GF-D8 (cell line): ENCODE measurements at places on chromosomes 16 and 17.
A peak's percentile ranks its signal among the peaks of the same experiment; 100 is the strongest.

DNA sequence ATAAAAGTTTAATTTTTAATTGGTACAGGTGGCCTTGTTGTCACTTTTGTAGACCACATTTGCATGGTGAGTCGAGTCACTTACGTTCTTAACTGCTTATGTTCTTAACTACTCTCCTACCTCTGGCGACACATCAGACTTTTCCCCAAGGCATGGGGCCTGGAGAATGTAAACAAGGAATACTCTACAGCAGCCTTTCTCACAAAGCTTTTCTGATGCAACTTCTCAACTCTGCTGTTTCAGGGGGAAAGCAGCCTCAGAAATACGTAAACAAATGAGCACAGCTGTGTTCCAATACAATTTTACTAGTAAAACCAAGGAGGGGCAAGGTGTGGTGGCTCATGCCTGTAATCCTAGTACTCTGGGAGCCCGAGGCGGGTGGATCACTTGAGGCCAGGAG is 6.9 kb downstream of the KARS1 start:
- DNase-seq, result no peak

DNA sequence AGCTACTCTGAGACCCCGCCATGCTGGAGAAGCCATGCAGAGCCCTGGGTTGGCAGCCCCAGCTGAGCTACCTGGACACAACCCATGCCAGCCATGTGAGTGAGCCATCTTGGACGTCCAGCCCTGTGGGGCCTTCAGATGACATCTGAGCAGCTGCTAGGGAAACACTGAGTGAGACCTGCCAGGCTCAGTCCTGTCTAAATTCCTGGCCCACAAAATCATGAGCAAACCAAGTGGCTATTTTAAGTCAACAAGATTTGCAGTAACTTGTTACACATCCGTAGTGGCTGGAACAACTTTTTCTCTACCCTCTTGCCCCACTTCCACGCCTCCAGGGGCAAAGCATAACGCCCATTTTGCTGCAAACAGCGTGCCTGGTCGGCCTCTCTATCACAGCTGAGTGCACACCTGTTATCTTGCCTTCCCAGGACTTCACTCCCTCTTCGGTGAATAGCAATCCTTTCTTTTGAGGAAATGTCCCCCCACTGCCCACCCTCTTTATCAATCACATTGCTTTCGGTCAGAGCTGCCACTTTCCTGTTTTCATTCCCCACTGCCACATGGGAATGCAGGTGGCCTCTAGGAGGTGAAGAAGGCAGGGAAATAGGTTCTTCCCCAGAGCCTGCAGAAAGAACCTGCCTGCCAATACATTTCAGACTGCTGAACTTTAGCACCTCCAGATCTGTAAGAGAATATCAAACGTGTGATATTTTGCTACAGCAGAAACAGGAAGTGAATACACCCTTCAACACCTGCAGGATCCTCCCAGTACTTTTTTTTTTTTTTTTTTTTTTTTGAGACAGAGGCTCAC is 7.4 kb upstream of the SCIMP start:
- DNase-seq, result no peak

DNA sequence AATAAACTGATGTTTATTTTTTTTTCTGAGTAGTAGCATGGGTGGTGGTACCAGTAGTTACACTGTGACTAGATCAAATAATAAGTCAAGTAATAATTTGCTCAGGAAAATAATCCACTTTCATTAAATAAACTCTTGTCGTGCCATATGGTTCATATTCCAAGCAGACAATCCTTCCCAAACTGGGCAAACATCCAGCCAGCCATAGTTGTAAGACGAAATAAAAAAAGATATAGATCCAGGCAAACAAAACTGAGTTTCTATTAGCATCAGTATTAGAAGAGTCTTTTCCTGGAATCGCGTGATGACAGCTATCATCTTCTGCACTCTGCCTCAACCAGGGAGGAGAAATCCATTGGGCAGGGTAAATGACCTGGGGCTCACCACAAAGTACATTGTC is 508.4 kb upstream of the GOT2 start:
- no peak for DNase-seq

DNA sequence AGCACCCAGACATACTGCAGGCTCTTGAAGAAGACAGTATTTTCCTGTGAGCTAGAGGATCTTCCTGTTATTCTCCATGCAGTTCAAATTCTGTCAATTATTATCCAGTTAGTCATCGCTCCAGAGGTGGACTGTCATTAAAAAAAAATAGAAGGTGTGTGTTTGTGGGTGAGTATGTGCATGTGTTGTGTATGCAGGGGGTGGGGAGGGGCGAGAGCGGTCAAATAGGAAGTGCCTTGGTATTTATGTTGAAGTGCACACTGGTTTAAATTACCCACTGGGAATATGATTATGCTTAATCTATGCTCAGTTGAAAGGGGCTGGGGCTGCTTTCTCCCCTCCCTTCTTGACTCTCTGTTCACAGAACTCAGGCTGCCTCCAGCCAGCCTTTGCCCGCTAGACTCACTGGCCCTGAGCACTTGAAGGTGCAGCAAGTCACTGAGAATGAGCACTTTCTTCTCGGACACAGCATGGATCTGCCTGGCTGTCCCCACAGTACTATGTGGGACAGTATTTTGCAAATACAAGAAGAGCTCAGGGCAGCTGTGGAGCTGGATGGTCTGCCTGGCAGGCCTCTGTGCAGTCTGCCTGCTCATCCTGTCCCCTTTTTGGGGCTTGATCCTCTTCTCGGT is at the start of gene HSD17B2:
Gene HSD17B2 (plus strand): TSS at position 273 of the 632 bp plus-strand sequence. CDS start 172 bp downstream, at position 445.
- no peak for DNase-seq

DNA sequence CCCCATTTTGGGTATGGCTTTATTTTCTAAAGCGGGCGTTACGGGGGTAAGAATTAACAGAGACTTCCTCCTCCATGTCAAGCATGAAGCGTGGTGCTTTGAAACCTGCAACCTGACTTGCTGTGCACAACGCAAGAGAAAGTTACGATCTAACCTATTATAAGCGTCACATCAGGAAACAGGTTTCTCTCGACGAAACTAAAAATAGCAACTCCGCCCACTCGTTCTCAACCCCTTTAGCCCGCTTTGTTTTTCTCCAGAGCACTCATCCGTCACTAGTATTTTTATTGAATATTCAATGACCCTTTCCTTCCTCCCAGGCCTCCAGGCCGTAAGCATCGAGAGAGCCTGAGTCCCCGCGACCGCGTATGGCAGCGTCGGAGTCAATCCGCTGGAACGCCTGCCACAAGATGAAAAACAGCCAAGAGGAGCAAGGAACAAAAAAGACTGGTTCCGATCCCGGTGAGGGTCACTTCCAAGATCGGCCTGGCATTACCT is 555 bp downstream of the NUP88 start:
- peak; percentile 21 for DNase-seq

GRCh38 chr16:27385398-27385797 is 16.6 kb upstream of the IL21R start:
- no peak for DNase-seq

DNA sequence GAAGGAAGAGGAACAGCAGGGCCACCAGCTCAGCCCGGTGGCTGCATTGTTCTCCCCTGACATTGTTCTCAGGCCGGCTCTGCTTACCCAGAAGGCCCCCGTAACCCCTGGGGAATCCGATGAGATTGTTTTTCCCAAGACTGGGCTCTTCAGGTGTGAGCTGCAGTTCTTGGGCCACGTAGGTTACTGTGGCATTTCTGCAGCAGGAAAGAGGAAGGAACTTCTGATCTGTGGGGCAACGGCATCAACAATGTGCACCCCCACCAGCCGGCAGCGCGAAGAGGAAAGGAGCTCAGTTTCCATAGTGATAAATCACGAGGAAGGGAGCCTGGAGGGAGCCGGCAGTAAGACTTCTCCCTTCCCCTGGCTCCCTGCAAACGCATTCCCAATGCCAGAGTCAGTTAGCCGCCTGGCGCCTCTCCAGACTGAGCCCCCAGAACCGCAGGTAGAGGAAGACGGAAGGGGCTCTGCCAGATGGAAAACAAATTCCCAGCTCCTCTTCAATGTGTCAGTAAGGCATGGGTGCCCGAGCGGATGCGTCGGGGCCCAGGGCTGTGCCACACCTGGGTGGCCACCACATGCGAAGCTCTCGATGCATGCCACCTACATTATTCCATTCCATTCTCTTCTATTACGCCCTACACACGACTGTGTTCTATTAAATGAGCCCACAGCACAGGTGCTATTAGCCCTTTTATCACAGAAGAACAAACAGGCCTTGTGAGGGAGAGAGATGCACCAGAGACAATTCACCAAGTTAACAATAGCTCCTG is 21.5 kb upstream of the PECAM1 start:
- DNase-seq, result peak; percentile 67
